NCI-H526 treated with DMSO at 0.1 percent for 48 hours (cell line): ENCODE measurements at places on chromosomes 4 and X.
A peak's percentile ranks its signal among the peaks of the same experiment; 100 is the strongest.

DNA sequence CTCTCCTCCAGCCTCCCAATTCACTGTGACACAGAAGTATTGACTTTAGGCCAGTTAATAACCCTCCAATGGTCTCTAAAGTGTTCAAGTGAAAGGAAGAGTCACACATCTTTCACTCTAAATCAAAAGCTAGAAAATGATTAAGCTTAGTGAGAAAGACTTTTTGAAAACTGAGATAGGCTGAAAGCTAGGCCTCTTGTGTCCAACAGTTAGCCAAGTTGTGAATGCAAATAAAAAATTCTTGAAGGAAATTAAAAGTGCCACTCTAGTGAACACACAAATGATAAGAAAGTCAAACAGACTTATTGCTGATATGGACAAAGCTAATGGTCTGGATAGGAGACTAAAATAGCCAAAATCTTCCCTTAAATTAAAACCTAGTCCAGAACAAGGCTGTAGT, 687.2 kb downstream of the TRIML1 start:
- DNase-seq: no peak

DNA sequence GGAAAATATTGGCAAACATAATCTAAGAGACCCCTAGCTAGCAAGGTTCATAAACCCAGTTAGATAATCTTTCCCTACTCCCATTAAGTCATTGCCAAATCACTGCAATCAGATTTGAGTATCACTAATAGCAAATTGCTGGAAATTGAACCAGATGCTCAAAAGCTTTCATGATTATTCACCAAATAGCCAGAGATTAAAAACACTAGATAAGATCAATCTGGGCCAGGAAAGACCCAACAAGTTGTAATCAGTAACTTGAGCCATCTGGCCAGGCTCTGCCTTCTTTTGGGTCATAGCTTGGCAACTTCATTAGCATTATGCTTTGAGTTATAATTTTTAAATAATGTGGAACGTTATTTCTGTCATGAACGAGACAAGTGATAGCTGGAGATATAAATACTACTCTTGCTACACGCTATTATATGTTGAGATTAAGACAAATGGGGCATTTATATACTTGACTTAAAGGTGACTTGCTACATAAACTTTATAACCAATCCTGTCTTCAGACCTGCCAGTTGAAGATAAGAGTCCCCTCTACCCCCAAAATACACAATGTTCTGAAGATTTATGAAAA, 196.6 kb upstream of the EDNRA start:
- DNase-seq: no peak

DNA sequence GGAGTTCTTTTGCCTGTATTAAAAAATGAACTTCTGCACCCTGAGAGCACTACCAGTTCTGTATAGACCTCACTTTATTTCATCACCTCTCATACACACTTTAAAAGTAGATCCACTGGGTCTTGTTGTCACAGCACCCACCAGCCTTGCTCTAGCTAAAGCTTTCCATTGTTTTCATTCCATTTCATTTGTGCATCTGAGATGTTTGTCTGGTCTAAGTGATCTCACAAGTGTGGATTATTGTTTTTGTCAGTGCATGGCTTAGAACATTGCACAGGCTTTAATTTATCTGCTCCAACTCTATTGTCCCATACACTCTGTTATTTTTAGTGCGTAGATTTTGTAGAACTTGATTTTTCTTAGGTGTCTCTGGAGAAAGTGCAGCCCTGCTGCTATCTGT, 1157.5 kb upstream of the PABPC4L start:
- DNase-seq: no peak

GRCh38 chr4:17707671-17708070, 73.8 kb downstream of the FAM184B start:
- no peak for DNase-seq

DNA sequence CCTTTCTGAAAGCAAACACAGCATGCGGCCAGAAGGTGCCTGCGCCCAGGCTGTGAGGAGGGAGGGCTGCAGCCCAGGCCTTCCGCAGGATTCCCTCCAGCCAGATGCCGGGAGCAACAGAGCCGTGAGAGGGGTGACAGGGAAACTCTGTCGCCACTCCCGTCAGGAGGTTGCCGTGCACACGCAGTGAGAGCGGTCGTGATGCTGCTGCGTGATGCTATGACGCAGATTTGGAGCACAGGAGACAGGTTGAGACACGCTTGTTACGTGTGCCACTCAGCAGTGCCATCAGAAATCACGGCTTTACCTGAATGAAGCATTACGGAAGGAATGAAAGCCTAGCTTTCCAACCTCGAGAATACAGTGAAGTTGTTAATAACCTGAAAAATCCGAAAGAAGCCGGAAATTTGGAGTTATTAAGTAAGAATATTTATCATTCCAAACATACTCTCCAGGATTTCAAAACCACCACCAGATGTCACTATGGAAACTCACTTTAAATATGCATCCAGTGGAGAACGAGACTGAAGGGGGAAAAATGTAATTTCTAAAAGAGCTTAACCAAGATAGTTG, 54.4 kb downstream of the FAT1 start:
- DNase-seq: no peak

DNA sequence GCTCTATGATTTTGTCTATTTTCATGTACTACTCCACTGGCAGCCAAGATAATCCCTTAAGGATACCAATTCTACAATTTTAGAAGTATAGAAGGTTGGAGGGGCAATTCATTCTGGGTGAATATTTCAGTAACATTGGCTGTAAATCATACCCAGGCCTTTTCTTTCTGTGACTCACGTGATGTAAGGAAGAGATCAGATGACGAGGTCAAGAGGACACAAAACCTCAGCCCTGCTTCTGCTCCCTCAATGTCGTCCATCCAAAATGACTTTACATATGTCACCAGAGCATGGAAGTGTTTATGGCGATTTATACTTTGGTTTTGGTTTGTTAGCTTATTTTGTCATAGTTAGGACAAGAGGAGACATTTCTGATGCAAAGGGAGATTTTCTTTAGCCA, 70.7 kb upstream of the SLC4A4 start:
- DNase-seq: no peak

GRCh38 chr4:140595065-140595464, 26.3 kb upstream of the UCP1 start:
- DNase-seq: peak; percentile 62

GRCh38 chr4:71294301-71294700, 44.5 kb upstream of the SLC4A4 start:
- no peak for DNase-seq
